ENCODE measurements at places on chromosomes 4 and X.

- DNase-seq = no peak
Measured at GRCh38 chr4:68683034-68683433, 12.6 kb upstream of the UGT2B15 start.

DNA sequence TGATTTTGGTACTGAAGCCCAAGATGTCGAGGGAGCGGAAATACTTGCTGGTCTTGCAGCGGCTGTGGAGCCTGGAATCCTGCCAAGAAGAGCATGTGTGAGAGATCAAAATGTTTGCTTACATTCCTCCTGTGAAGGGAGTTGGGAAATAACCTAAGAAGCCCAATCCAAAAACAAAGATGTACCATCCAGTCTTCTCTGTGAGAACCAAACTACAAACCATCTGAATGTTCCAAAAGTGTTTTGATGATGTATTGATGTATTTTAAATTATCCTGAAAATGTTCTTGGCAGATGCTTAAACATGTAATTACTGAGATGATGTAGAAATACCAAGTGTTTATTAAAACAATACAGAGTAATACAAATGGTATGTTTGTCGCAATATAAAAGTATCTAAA is 10.1 kb upstream of the ADH1A start:
- no peak for DNase-seq

GRCh38 chr4:25020236-25020635 is 10.5 kb downstream of the LGI2 start:
- DNase-seq = no peak

- DNase-seq = no peak
Measured at GRCh38 chr4:77927991-77928925, 65.6 kb downstream of the MRPL1 start.

DNA sequence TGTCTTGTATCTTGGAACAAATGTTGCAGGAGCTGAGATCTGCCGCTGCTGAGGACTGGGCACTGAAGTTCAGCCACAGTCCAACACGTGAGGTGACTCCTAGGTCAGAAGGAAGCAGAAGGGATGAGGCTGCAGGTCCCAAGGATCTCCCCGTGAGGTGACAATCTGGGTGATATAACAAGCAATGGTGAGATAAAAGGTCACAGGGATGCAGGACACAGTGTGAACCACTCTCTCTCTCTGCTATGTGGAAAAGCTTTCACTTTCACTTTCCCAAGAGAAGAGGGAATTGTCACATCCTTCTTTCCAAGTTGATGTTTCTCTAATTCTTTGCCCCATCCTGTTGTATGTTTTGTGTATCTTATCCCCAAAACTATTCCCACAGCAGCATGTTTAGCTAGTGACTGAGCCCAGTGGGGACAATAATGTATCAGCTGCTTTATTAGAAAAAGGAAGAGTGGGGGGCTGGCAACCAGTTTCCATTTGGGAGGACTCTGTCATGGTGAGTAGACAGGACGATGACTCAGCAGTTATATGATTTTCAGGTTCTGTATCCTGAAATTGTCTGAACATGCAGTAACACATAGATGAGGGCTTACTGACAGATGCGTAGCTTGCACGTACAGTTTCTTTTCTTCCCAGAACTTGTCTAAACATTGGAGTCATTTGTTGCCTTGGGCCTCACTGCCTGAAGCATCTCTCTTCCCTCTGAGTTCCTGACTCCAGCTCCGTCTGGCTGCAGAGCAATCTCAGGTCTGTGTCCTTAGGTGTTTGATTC is 1415.8 kb upstream of the TENM3 start:
- no peak for DNase-seq

DNA sequence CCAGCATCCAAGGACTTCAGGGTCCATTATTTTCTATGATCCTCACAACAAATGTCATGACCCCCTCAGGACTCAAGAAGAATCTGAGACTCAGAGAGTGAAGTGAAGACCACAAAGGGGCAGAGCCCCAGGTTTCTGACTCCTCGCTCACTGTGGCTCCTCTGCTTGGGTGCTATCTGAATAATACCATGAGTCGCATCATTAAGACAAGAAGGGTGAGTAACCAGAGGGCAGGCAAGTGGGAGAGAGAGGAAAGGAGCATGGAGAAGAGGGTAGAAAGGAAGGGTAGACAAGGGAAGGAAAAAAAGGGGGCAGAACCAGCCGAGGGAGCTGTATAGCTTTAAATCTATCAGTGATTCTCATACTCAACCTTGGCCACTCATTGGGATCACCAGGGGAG is 15.5 kb upstream of the HSD17B10 start:
- DNase-seq = no peak

DNA sequence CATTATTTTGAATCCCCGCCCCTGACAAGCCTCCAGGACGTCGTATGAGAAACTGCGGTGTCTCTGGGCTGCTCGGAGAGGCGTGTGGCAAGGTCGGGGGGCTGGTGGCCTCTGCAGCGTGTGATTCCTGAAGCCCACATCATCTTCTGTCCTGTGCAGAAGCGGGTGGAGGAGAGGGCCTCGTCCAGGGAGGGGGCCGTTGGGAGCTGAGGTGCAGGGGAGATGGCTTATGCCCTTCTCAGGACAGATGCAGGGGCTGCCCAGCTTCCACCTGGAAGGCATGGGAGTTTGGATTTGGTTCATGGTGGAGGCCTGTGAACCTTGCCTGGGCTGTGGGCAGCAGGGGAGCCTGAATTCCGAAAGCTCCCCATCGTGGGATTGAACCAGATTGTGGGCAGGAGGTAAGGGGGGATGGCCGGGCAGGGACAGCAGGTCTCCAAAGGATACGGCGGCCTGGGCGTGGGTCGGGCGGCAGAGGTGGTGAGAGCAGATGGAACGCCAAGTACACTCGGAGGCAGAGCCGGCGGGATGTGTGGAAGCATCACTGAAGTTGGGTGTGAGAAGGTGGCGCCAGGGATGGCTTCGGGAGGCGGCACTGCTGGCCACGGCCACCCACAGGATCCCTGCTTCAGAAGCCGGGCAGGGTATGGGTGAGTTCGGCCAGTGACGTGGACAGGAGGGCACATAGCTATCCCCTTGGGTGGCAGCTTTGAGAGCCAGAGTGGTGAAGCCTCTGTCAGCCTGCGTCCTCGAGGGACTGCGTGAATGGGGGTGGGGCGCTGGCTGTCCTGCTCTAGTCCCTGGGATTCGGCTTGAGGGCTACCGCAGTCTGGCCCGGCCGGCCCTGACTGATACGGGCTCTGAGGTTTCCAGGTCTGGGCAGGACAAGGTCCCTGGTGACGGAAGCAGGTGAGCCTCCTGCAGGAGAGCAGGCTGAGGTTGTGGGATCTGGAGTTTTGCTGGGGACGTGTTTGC is 76.3 kb upstream of the ADRA2C start:
- no peak for DNase-seq

DNA sequence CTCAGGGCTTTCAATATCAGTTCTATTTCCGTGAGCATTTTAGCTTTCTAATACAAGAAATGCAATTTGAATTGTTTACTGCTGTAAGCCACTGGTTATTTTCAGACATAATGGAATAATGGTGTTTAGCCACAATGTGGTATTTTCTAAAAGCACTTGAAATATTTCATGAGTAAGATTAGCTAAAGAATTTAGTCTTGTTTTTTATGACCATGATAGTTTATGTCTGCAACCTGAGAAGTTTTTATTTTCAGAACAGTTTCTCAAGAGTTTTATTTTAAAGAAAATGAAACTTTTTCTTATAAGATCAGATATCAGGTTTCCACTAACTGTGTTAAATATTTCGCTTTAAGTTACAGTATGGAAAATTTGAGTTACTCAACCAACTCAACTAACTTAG is 60.2 kb downstream of the SLIT2 start:
- no peak for DNase-seq

- DNase-seq = no peak
Measured at GRCh38 chr4:38509551-38509950, 154.4 kb upstream of the KLF3 start.

- peak; percentile 28 for DNase-seq
Measured at GRCh38 chr4:69322055-69322454, 41.8 kb downstream of the UGT2B28 start.
